ENCODE measurements at places on chromosomes 5 and 9.

DNA sequence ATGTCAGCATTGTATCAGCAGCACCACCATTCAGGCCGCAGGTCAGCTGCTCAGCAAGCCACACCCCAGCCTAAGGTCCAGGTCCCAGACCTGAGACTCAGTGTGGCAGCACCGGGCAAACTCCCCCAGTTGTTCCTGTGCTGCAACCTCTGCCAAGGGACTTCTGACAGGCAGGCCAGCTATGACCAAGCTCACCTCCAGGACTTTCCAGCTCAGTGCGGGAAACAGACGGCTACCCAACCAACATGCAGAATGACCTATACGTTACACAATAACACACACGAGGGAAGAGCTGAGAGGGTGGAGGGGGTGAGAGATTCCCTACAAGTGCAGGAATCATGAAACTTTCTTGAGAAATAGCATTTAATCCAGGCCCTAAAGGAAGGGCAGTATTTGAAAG lies 143.7 kb downstream of the FSTL4 start:
- DNase-seq, result no peak

DNA sequence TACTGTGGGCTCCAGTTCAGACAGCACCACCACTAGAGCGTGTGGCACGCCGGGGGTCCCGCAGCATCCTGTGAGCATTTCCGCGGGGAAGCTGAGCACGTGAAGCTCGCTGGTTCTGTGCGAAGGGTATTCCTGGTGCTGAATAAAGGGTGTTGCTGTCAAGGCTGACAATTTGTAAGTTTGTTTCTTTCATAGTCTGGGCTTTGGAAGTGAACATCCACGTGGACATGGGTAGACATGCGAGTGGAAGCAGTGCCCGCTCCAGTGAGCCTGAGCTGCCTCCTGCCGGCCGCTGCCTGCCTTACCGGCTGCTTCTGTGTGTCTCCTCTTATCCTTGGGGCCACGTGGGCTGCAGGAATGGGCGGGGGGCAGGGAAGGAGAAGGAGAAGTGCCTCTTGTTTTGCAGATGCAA lies 14.7 kb downstream of the NDUFS6 start:
- no peak for DNase-seq

- no peak for DNase-seq
These were observed at the start of gene AK1 for GRCh38 chr9:127877566-127877998. Gene AK1 (minus strand): TSS chr9:127877675. CDS start chr9:127874617, 3,058 bp downstream.

DNA sequence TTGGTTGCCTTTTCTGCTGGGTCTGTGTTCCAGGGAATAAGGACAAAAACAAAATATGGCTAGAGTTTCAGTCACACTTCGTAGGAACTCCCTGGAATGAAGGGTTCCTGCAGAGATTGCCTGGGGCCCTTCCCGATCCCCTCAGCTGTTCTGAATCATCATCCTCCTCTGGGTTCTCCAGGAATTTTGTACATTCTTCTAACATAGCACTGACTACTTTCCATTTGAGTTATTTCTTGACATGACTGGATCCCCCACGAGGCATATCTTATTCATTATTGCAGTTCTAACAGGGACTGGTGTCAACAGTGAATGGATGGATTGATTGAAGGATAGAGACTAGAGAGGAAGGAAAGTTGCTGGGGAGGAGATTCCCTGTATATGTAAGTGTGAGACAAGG lies 49.2 kb upstream of the TNC start:
- DNase-seq, result no peak

DNA sequence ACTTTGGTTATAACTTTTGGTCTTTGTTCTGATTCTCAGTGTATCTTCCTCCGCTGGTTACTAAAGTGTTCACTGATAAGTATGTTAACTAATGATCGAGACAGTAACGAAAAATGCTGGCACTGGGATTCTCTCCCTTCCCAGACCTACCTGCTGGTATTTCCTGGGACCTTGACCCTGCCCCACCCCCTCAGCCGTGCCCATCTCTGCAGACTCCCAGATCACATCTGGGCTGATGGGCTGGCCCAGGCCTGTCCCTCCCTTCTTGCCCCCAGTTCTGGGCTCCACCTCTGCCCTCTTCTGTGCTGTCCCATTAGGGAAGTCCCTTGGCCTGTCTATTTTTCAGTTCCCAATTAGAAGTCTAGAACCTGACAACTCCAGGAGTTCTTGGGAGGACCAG lies 46.9 kb downstream of the NEURL1B start:
- no peak for DNase-seq

DNA sequence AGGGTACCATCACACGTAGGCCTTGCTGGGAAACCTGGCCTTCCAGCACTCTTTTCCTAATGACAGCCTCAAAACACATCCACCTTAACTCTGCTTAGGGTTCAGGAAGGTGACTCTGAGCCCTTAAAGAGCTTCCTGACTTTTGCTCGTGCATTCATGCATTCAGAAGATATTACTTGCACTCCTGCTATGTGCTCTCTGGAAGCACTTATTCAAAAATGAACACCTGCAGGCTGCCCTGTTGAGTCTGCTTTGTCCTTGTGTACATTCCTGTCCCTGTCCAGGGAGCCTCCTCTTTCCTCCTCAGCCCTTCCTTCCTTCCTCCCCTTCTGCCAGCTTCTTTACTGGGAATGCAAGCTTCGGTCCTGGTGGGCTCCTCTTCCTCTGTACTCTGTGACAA lies 61.5 kb downstream of the SPRY4 start:
- DNase-seq, result no peak

GRCh38 chr5:169100735-169101075 lies 200.2 kb downstream of the SLIT3 start:
- DNase-seq, result no peak

DNA sequence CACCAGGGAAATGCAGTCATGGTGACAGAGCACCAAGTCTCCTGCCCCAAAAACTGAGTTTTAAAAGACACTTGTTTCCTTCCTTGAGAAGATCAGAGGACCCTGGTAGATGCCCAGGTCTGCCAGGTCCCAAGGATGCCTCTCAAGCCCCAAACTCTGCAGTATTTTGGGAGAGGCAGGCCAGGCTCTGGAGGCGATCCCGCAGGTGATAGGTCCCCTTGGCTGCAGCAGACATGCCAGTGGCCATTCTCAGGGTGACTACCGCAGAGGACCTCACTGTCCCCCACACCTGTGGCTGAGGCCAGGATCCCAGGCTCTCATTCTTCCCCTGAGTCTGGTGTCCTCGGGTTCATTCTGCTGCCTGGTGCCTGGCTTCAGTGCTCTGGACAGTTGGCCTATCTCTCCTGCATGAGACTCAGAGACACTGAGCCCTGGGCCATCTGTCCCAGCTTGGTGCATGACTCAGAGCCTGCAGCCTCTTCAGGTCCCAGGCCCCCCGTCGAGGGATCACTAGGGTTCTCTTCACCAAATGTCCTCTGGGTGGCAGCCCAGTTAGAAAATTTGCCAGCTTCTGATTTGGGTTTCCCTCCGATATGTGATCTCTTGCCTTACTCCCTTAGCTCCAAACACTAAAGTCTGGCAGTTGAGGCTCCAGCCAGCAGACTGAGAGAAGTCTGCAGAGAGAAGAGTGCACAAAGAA lies 59.7 kb upstream of the GARNL3 start:
- DNase-seq, result no peak

DNA sequence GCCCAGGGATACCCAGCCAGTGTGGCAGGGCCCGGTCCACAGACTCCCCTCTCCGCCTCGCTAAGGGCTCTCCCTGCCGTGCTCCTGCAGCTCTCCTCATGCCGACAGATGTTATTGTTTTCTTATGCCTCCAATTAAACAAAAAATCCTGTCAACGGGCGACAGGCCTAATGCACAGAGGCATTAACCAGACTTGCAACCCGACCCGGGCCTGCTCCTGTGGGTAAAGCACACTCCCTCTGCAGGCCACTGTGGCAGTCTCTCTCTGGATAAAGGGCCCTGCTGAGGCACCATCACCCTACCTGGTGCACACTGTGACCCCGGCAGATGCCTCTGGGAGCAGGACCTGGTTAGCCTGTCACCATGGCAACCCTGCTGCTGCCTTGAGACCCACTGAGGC lies 27.5 kb upstream of the HAND1 start:
- DNase-seq, result no peak

- no peak for DNase-seq
These were observed at the start of gene ENTPD8 for GRCh38 chr9:137441289-137441934. Gene ENTPD8 (minus strand): TSS chr9:137441357. CDS start chr9:137438285, 3,072 bp downstream.

GRCh38 chr9:13179257-13179656 lies 100.2 kb downstream of the MPDZ start:
- no peak for DNase-seq

All from GM12891 (cell line).